WERI-Rb-1 (cell line): ENCODE measurements at places on chromosomes 7 and 10.

DNA sequence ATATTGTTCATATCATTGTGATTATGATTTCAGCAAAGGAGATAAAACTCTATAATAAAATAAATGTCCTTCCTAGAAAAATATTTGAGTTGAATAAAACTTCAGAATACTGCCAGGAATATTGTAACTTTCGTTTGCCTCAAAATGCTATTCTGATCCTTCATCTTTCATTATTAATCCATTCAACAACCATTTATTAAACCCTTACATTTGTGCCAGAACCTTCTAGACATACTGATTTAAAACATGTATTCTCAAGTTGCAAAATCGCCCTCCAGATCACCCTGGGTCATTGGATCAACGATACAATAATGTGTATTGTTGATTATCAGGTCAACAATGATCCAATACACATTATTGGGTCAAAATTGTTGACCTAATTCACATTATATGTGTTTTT, 759.8 kb downstream of the CNTNAP2 start:
- no peak for DNase-seq

- DNase-seq: no peak
Measured at GRCh38 chr10:91006752-91007346, 86.0 kb upstream of the ANKRD1 start.

DNA sequence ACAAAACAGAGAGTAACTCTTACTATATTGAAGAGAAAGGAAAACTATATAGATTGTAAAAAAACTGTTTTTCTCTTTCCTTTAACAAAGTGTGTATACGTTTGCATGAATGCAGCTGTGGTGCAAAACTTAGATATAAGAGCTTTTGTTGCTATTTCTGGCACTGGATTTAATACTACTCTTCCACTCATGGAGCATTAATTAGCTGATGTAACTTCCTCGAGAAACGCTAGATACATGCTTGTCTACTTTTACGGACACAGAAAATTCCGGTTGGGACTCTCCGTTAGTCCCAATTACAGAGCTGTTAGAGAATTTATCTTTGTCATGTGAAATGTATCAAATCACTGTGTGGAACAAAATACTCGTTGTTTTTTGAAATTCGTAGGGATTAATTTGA, 135.5 kb downstream of the ZNF22 start:
- DNase-seq: no peak

DNA sequence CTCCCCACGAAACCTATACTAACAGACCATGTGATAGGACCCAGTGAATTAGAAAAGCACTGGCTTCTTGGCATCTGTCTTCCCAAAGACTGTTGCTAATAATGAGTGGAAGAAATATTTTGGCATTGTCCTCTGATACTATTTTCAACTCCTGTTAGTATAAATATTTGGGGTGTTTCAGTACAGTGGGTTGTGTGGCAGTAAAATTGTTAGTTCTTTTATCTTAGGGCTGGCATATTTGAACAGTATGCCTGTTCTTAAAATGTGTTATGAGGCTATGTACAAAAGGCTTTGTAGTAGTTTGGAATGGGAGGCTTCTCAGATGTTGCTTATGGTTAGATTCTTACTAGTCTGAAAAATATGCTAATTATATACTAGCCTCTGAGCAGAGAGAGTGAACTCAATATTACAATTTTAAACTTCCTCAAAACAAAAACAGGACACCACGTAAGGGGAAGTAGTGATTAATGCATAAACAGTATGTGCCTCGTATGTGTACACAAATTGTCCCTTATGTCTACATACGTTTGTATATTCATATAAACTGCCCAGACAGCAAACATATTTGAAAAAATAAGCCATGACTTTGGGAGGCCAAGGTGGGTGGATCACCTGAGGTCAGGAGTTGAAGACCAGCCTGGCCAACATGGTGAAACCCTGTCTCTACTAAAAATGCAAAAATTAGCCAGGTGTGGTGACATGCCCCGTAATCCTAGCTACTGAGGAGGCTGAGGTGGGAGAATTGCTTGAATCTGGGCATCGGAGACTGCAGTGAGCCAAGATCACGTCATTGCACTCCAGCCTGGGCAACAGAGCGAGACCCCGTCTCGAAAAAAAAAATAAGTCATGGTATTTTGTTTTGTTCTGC, 115.4 kb downstream of the ARID5B start:
- no peak for DNase-seq

- DNase-seq: no peak
Measured at GRCh38 chr7:130195396-130195795, 9.8 kb downstream of the TMEM209 start.

- peak; percentile 30 for DNase-seq
Measured at GRCh38 chr10:131786756-131787605, 113.8 kb upstream of the PPP2R2D start.

GRCh38 chr7:13279854-13280435, 592.5 kb downstream of the ARL4A start:
- no peak for DNase-seq

- no peak for DNase-seq
Measured at GRCh38 chr10:101282947-101283346, 53.7 kb upstream of the LBX1 start.

DNA sequence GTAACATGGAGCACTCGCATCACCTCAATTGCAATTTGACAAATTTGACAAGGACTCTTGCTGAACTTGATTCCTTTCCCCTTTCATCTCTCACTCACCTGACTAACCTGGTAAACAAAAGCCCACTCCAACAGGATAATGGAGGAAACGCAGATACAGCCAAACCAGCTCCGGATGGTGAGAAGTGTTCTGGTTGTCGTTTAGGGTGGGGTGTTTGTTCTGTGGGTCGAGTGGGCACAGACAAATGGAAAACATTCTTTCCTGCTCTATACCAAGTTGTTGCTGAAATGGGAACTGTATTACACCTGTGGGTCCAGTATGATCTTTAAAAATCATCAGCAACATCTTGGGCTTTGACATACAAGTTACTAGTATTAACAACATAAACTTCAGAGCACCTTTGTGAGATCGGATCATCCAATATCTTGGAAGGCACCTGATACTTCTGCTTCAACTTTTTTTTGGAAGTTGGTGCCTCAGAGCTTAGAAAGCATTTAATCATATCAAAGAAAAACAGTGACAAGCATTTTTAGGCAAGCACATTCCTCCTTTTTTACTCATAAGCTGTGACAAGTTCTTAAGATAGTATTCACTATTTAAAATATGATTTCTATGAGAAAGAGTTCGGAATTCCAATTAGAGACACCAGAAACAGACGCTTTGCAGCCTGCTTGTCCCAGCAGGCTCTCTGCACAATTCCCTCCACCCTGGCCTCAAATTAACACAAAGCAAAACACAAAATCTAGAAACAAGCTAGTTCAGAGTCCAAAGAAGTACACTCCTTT, 58.1 kb downstream of the CCDC186 start:
- DNase-seq: no peak

- no peak for DNase-seq
Measured at GRCh38 chr7:74283858-74284447, 5.3 kb upstream of the CLIP2 start.

GRCh38 chr7:32256811-32257210, 186.6 kb upstream of the PDE1C start:
- DNase-seq: peak; percentile 84
